RPMI7951 (cell line): ENCODE measurements at places on chromosomes 7 and 10. TPM values are rescaled to one million over a fixed set of nuclear protein-coding genes. Genes with fewer than 3 reads are reported as not detected.

DNA sequence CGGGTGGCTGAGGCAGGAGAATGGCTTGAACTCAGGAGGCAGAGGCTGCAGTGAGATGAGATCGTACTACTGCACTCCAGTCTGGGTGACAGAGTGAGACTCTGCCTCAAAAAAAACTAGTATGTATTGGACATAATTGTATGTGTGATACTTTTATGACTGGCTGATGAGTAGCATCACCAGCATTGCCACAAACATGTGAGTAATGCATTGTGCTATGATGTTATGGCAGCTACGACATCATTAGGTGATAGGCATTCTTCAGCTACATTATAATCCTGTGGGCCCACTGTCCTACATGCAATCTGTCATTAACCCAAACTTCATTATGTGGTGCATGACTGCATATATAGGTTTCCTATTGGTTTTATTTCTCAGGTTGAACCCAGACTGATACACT lies 352.4 kb downstream of the GALNT17 start:
- DNase-seq = no peak

The MRLN gene
- total RNA-seq = not detected in 2 replicates

DNA sequence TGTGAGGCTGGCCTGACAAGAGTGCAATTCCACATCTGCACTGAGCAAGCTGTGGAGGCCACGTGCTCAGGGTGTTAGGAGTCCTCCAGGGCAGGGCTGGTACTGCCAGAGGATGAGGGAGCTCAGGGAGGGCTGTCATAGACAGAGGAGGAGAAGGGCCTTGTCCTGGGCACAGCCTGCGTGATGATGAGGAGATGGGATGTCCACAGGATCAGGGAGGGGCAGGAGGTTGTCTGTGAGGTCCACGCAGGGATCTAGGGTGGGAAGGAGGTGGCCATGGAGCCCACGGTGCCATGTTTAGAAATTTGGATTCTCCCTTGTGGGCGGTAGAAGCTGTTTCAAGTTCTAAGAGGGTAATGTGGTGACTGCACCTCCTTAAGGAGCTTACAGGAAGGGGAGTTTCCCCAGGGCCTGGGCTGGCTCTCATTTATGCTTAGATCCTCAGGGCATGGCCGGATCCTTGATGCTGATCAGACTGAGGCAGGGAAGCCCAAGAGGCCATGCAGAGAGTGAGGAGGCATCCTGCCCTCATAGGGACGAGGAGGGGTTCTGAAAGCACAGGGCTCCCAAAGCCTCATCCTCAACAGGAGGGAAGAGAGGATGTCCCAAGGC lies 30.3 kb downstream of the CHAT start:
- DNase-seq = no peak

- no peak for DNase-seq
These were observed 2.2 kb downstream of the SMARCD3 start for GRCh38 chr7:151246102-151246850.

- DNase-seq = no peak
These were observed 394.1 kb downstream of the NEBL start for GRCh38 chr10:20502903-20503585.

The SYT15B gene
- under 0.01 TPM in 1 of 2 replicates, not detected in the other for total RNA-seq

DNA sequence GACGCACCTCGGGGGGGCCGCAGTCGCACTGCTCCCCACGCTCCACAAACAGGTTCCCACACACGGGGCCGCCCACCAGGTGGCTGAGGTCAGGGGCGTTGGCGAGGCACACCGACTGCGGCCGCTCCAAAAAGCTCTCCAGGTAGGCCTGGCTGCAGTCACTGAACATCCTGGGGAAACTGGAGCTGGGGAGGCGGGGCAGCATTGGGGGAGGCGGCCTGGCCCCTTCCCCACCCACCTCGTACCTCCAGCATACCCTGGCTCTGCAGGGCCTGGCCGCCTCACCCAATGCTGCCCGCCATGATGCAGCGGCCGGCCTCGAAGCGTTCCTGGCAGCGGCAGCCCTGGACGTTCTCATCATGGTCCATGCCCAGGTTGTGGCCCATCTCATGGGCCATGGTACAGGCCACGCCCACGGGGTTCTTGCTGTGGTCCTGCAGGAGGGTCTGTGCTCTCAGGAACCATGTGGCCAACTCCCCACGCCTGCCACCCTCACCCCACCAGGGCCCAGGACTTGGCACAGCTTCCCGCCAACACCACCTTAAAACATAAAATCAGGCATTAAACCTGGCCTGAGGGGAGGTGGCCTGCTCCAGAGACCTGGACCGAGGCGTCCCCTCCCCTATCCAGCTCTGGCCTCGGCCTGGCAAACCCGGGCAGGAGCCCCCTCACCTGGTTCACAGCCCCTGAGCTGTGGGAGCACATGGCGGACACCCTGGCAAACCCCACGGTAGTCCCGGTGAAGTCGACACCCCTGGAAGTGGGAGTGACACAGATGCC lies 5.0 kb downstream of the ADAM8 start:
- DNase-seq = no peak

DNA sequence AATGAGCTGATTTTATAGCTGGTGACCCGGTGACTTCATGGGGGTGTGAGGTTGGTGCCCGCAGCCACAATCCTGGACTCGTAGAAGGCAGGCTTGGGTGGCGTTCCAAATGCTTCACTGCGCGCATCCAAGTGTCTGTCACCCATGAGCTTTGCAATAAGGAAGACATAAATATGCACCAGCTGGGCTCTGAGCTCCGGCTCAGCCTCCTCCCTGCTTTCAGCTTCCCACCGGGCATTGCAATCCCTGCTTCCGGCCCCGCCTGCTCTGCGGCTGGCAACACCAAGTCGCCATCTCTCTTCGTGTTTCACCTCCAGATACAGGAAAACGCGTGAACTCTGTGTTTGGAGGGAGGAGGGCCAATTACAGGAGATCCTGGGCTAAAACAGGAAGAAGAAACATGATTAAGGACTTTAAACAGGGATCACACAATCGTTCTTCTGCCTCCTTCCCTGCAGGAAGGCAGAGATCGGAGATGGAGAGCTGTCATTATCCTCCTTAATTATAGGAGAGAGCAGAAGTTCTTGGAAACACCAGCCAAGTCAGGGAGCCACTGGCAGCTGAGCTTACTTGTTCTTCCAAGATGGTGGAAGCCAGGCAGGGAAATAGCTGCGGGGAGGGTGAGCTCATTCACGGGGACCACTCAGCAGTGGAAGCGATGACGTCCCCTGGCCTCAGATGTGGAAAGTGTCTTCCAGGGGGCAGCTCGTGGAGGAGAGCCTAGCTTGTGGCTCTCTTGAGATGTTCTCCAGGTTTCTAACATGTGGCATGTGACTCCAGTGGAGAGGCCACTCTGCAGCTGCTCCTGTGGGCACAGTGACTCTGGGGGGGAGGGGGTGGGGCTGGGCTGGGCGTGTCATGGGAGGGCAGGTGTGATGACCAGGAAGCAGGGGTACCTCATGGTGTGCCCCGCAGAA lies 134.9 kb downstream of the CAMK1D start:
- DNase-seq = peak; percentile 10

The RSBN1L gene
- total RNA-seq = 14.5 and 19.8 TPM in 2 replicates

DNA sequence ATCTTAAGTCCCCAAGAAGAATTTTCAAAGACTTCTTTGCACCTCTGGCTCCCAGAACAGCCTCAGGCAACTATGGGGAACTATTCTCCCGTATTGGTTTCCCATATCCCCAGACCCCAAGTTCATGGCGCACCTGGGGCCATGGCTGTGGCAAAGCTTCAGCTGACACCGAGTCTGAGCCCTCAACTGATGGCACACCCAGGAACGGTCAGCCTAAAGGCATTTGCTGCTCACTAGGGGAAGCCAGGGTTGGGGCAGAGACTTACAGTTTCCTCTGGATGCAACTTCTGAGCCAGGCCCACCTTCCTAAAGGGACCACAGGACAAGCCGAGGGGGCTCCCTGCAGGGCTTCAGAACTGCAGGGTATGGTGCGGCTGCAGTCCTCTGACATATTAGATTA lies 13.7 kb upstream of the CPA1 start:
- DNase-seq = no peak

The HPSE2 gene
- total RNA-seq = 0.59 TPM in 1 of 2 replicates, not detected in the other

The HTRA1 gene
- total RNA-seq = 136 and 182 TPM in 2 replicates

DNA sequence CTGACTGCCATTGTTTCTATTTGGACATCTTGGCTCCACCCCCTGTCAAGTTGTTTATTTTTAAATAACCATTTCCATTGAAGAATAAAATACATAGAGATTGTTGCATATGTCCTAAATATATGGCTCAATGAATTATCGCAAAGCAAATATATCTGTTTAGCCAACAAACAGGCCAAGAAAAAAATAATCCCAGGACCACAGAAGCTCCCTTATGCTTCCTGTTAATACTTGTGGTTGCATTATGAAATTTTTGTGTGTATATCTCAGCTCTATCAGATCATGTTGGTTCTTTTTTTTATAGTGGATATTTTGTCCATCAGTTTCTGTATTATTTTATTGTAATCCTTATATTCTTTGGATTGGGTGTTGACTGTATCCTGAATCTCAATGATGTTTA lies 53.4 kb upstream of the CYP2C8 start:
- DNase-seq = no peak

The MSRB2 gene
- total RNA-seq = 25.1 and 31.0 TPM in 2 replicates

DNA sequence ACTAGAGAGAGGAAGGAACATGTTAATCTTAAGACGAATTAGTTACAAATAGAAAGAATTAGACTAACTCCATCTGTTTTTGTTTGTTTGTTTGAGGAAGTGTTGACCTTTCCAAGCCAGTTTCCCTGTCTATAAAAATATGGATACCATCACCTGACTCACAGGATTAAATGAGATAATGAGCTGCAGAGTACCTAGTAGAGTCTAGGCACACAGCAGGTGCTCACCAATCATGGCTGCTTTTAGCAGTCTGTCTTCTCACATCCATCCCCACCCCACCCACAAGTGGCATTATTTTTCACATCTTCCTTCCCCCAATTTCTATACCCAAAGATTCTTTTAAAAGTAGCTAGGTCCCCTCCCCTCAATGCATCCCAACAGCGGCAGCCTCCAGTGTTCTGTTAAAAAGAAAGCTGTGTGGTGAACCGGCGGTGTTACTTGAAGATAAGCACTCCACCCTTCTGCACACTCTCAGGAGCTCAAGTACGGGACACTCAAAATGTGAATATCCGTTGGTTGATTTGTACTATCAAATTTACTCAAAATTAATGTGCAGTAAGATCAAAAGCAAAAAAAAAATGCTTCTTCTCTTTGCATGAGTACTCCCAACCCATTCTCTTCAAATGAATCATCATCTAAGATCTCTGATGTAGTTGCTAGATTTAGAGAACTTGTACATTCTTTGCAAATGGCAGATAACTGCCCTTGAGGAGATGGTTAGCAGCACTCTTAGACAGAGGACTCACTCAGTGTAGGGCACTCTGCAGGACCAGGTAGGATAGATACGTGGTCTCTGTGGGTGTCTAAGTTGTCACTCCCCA lies 145.4 kb upstream of the ASAH2 start:
- DNase-seq = peak; percentile 53

The GPR37 gene
- 0.20 and 0.24 TPM in 2 replicates for total RNA-seq

GRCh38 chr10:89064748-89065147 lies 74.2 kb downstream of the FAS start:
- DNase-seq = no peak

DNA sequence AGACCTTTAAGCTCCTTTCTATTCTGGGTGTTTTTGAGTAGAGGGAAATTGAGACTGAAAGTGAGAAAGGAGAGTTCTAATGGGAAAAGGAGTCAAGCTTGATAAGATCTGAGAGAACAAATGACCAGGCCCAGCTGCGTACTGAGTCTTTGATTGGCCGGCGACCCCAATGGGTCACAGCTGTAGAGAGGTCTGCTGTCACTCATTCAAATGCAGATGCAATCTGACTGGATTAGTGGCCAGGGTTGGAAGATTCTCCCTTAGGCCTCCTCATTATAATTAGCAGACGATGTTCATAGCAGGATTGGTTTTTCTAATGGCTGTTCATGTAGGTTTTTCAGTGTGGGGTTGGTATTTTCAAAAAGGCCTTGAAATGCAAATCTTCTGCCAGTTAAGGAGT lies 127.2 kb upstream of the SLC25A13 start:
- DNase-seq = no peak

DNA sequence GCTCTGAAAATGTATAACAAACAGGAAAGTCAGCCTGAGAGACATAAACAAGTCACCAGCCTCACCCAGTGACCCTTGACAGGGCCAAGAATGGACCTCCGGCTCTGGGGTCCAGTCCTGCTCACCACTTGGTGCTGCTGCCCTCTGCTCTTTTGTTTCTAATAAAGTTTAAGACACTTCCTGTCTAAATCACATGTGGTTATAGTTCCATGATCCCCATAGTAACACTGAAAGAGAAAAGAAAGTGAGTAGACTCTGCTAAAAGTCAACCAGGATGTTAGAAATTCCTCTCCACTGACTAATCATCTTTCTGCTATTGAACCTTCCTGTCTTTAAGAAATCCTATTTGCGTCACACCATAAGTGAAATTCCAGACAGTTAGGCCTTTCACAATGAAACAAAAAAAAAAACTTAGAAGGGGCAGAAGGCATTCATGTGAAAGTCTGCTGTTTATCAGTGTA lies 179.2 kb upstream of the BET1 start:
- DNase-seq = peak; percentile 99

The NAT16 gene
- not detected in 2 replicates for total RNA-seq

The FOXI2 gene
- not detected in 2 replicates for total RNA-seq

The MACC1 gene
- total RNA-seq = 0.24 and 0.39 TPM in 2 replicates

GRCh38 chr10:14366760-14367159 lies 36.0 kb upstream of the FRMD4A start:
- peak; percentile 79 for DNase-seq

The TSPAN33 gene
- total RNA-seq = 1.1 and 2.1 TPM in 2 replicates

GRCh38 chr7:142833174-142834048 lies 21.5 kb upstream of the EPHB6 start:
- peak; percentile 18 for DNase-seq

DNA sequence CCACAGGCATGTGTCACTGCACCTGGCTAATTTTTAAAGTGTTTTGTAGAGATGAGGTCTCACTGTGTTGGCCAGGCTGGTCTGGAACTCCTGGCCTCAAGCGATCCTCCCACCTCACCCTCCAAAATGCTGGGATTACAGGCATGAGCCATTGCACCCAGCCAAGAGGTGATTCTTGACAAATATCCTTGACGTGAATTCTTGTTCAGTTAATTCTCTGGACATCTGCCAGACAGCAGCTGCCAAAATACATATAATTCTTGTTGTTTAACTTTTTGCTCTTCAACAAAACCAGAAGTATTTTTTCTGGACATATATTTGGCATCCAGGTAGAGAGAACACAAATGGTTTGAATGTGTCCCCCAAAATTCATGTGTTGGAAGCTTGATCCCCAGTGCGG lies 3.2 kb downstream of the ACADSB start:
- DNase-seq = no peak

DNA sequence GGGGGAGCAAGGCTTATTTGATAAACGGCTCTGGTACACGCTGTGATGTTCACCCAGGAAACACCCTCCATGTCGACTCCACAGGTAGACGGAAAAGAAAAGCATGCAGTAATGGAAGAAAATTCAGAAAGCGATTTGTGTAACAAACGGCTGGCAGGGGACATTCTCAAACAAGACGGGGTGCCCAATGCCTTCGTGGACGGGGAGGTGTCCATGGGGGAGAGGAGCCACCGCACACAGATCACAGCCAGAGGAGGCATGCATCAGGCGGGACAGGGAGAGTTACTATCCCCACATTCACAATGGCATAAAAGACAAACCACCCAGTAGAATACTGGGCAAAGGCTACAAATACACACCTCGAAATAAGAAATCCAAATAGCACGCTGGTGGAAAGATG lies 20.1 kb downstream of the CNPY1 start:
- DNase-seq = no peak
